Activated CD8-positive, alpha-beta T cell treated with anti-CD3 and anti-CD28 coated beads for 36 hours (primary cell): ENCODE measurements at places on chromosomes 7 and 10.

- DNase-seq: no peak
Measured at GRCh38 chr7:122975341-122975740, 20.2 kb downstream of the TAS2R16 start.

GRCh38 chr10:112758961-112759360, 191.1 kb upstream of the TCF7L2 start:
- no peak for DNase-seq

DNA sequence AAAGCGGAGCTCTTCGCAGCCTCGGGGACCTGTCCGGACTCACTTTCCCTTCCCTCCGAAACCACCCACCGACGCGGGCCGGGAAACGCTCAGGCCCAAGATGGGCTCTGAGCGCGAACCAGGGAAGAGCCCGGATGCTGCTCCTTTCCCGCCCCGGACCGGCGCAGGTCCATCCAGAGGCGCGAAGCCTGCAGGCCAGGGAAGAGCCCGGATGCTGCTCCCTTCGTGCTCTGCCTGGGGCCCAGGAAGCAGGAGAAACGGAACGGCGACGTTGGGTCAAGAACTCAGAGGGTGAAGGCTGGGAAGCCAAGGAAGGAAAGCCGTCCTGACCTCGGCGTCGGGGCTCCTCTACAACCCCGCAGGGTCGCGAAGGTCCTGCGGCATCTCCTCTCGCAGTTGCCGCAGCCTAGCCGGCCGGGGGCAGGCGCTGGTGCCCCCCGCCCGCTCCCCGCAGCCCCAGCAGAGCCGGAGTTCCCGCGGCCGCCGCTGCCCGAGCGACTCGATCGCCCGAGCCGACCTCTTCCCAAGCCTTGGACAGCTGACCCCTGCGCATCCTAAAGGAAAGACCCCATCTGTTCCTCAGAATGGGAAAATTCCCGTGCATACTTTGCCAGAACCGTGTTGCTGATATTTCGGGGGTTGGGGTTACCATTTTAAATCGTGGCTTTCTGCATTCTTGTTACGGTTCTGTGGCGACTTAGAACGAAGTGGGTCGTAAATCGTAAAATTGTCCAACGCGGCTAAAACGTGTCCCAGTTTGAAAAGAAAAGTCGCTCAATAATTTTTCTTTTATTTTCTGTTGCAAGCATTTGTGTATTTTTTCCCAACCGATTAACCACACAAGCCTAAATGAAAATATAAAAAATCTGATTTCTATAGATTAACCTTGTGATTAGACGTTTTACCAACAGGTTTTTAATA, 7.5 kb downstream of the HOXA1 start:
- DNase-seq: no peak

DNA sequence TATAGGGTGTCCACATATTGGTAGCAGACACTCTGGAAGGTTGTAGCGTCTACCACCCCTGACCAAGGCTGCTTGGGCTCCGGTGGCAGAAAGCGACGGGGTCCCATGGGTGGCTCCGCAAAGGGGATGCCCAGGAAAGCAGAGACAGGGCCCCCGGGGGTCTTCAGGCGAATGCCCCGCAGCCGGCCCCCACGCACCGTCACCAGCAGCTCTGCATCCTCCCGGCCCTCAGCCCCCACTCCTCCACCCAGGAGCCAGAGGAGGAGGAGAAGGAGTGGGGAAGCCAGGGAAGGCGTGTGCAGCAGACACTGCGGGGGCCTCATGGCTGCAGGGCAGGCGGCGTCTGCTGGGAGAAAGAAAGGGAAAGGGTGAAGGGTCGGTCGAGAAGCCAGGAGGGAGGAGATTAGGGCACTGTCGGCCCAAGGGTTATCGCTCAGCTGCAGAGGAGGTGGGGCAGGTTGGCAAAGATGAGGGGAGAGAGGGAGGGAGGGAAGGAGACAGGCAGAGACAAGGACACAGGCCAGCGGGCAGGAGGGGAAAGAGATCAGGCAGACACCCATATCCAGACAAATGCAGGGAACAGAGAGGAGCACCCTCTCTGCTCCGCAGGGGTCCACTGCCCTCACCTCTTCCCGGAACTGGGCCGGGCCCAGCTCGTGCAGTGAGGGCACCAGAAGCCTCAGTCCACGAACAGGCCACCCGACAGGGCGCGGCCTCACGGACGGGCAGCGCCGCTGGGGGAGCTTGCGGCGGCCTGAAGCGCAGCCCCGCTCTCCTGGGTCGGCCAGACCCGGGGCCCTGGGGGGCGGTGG, 1.6 kb downstream of the ACHE start:
- no peak for DNase-seq

GRCh38 chr10:102220612-102221011, 5.5 kb upstream of the ELOVL3 start:
- no peak for DNase-seq

GRCh38 chr10:30967650-30968410, 63.8 kb downstream of the ZNF438 start:
- no peak for DNase-seq

DNA sequence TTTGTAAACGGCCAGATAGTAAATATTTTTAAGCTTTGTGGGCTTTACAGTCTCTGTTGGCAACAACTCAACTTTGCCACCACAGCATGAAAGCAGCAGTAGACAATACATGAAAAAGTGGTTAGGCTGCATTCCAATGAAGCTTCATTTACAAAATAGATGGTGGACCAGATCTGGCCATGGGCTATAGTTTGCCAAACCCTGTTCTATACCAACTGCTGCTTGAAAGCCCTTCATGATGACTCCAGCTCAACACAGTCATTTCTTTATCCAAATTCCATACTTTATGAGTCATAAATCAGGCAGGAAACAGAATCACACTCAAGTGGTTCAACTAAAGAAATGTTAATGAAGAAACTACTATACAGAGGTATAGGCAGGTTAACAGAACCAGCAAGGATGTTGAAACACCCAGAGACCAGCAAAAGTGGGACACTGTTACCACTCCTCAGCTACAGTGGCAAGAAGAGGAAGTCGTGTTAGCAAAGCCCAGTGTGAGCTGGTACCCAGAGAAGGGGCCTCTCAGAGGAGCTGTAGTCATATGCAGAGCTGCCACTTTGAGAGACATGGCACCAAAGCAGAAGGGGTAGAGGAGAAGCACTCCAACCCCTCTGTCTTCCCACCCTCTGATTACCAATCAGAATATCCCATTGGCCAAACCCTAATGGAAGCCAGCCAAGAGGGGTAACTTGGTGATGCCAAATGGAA, 72.5 kb downstream of the PRLHR start:
- DNase-seq: no peak

- no peak for DNase-seq
Measured at GRCh38 chr7:99440195-99440594, 1.5 kb downstream of the CPSF4 start.

DNA sequence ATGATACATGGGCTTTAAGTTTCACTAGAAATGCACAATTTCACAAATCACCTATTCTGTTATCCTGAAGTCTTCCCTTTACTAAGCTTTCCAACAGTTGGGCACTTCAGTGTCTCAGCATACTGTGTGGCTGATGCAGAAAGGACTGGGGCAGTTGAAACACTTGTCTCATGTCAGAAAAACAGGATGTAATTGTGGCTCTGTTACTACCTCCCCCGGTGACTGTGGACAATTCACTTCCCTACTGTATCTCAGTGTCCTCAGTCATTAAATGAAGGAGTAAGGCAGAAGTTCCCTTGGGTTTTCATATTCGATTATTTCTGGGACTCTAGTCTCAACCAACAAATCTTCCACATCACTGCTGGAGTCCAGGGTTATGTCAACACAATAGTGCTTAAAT, 17.9 kb downstream of the ANKRD22 start:
- DNase-seq: no peak

- DNase-seq: no peak
Measured at GRCh38 chr7:30917216-30917893, 5.7 kb downstream of the AQP1 start.

DNA sequence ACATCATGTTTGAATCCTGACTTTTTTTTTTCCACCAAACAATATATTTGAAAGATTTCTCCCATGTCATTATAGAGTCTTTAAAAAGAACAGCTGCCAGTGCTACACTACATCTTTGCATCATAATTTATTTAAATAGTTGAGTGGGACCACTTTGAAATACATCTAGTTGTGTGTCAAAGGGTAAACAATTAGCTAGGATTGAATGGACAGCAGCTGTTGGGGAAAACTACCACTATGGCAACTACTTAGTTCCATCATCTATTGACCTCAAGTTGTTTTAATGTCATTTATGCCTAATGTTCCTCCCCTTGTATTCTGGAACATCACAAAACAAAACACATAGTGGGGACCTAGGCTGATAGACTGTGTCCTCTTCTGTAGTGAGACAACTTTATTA, 985.1 kb downstream of the SORCS1 start:
- DNase-seq: no peak

- no peak for DNase-seq
Measured at GRCh38 chr7:92635538-92635937, 45.3 kb upstream of the FAM133B start.

DNA sequence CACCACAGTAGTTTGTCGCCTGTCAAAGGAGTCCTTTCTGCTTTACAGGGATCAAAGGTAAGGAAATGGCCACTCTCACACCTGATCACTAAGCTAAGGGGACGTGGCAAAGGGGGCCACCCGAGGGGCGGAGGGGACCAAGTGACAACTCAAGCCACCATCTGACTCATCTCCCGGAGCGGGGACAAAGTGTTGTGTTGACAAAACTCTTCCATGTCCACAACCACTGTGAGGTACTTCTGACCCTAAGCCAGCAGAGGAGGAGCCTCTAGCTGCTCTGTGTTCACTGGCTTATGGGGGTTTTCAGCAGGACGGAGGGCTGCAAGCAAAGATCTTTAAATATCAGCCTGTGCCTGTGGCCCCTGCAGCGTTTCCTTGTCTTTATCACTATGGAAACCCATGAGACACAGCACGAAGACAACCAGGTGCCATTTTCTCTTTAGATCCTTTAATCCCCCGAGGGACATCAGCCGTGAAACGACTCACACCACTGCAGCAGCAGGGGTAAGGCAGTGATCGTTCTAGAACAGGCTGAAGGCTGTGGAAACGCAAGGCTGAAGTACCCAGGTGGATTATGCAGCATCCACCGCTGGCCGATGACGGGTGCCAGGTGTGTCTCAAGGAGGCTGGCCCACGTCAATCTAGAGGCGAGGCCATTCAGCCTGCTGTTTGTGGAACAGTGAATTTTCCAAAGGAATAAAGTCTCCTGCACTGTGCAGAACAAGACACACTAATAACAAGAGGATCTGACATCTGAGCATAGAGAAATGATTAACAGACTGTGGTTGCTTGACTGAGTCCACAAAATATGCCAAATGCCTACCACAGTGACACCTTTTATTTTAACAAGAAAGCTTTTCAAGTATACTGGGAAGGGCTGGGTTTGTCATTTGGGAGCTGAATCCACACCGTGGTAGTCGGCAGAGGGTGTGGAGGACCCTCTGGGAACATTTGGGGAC, 26.6 kb upstream of the DDC start:
- no peak for DNase-seq

DNA sequence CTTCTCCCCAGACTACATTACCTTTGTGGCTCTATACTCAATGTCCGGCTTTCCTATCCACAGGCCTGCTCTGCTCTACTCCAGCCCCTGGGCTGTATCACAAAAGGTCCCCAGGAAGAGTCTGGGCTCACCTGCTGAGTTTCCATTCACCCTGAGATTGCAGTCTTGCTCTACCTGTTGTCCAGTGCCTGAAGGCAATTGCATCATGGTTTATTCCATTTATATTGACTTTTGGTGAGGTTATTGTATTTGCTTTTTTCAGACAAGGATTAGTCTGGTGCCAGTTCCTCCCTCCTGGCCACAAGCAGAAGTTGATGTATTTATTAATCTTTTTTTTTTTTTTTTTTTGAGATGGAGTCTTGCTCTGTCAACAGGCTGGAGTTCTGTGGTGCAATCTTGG, 273.1 kb downstream of the XPNPEP1 start:
- DNase-seq: no peak

DNA sequence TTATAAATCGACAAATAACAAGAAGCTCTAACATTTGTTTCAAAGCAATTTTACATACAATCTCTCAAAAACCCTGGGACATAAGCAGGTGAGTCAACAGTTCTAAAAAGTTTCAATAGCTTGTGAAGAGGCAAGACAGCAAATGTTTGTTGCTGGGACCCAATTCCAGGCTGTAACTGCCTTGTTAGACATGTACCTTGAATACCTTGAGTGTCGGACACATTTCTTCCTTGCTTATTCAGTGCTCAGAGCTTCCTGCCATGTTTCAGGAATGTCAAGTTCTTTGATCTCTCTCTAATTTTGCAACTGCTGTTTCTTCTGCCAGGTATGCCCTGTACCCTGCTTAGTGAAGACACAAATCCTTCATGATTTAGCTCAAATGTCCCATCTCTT, 5.1 kb downstream of the CH25H start:
- no peak for DNase-seq

DNA sequence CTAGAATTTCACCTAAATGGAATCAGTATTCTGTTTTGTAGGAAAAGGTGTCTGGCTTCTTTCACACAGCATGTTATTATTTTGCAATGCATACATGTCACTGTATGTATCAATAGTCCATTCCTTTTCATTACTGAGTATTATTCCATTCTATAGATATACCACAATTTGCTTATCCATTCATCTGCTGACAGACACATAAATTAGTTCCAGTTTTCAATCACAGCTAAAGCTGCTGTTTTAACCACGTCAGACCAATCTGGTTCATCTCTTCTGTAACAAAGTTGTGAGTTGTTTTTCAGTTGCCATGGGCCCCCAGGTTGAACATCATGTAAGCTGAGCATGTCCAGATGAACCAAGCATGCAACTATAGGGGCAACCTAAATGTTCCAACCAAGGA, 282.1 kb upstream of the MKLN1 start:
- DNase-seq: no peak

DNA sequence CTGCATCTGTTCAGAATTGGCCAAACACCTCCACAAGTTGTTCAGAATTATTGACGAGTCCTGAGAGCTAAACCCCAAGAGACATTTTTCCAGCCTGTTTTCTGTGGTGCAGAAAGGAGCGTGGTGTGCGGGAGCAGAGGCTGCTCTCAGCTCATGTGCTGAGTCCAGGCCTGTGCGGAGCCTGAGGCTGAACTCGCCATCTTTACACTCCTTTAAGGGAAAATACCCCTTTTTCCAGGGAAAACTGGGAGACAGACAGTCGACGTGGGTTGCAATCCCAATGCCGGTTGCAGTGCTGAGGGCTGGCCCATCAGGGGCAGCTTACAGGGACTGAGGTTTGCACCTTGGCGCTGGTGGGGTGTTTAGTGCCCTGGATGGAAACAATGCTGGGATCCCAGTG, 112.2 kb downstream of the ADARB2 start:
- DNase-seq: no peak

- peak; percentile 80 for DNase-seq
Measured at GRCh38 chr10:91409869-91410637, at the start of gene HECTD2. Gene HECTD2 (plus strand): TSS chr10:91410344. CDS start chr10:91410439, 95 bp downstream.

- no peak for DNase-seq
Measured at GRCh38 chr10:12455766-12456165, 106.4 kb downstream of the CAMK1D start.
